ENCODE measurements at places on chromosomes 2 and 18. TPM values are rescaled to one million over a fixed set of nuclear protein-coding genes. Genes with fewer than 3 reads are reported as not detected.

TUBA4A gene
- total RNA-seq = 97.9 TPM

IHH gene
- 9.0 TPM for total RNA-seq

OBSL1 gene
- 76.5 TPM for total RNA-seq

MGAT5 gene
- 112 TPM for total RNA-seq

MYL1 gene
- total RNA-seq = not detected

INHA gene
- total RNA-seq = 0.80 TPM

ZSWIM2 gene
- total RNA-seq = not detected

SPDYA gene
- 2.0 TPM for total RNA-seq

All from Calu3 (cell line).